ENCODE measurements at places on chromosomes 4 and X.

DNA sequence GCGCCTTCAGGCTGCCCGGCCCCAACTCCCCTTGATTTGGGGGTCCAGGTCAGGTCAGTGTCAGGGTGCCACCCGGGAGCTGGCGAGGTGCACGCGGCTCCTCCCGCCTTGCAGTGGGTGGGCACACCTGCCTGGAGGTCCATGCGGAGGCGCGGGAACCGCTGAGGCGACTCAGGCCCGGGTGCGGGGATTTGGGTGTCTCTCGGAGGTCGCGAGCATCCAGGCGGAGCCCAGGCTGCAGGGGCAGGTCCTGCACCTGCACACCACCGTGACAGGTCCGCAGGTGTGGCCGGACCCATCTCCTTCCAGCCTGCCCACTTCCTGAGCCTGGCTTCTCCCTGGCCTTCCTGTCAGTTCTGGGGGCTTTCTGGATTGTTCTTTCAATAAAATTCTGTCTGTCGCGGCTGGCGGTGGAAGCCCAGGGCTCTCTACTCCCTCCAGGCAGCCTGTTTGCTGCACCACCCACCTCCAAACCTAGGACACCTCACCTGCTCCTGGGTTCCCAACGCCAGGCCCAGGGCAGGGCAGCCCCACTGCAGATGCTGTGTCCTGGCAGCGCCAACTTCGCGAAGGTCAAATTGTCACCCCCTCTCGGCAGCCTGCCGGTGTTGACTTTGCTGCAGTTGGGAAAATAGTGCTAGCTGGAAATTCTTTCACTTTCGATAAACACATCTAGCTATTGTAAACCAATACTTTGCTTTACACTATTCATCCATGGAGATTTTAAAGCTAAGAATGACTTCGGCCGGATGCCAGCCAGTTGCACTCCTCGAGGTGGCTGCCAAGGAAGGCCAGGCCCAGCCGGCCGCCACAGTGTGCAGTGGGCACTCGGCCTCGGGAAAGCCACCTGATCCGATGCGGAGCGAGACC, 35.9 kb downstream of the FGFRL1 start:
- DNase-seq, result no peak

- no peak for DNase-seq
Observed at GRCh38 chr4:28926156-28926555, 1794.0 kb upstream of the PCDH7 start.

DNA sequence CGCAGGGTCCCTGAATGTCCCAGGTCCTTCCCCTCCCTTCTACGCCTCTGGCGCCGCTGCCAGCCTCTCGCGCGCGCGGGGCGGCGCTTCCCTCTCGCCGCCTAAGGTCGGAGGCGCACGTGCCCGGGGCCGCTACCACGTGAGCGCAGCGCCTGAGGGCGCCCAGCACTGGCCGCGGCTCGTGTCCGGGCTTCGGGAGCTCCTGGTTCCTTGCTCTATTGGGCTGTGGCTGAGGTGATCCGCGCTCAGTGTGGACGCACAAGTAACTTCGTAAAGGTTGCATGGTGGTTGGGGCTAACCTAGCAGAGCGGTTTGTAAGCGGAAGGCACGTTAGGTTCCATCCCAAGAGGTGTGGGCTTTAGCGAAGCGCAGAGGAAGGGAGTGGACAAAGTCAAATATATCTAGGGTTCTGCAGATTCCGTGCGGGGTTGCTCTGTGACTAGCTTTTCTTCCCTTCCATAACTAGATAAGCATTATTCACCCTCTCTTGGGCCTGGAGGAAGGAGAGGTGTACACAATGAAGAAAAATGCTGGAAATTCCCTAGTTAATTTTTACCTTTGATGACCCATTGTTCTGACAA, 1.8 kb downstream of the TLL1 start:
- no peak for DNase-seq

- DNase-seq, result no peak
Observed at GRCh38 chr4:14452001-14452400, 550.3 kb upstream of the CPEB2 start.

GRCh38 chrX:85109235-85109634, 105.6 kb downstream of the APOOL start:
- no peak for DNase-seq

DNA sequence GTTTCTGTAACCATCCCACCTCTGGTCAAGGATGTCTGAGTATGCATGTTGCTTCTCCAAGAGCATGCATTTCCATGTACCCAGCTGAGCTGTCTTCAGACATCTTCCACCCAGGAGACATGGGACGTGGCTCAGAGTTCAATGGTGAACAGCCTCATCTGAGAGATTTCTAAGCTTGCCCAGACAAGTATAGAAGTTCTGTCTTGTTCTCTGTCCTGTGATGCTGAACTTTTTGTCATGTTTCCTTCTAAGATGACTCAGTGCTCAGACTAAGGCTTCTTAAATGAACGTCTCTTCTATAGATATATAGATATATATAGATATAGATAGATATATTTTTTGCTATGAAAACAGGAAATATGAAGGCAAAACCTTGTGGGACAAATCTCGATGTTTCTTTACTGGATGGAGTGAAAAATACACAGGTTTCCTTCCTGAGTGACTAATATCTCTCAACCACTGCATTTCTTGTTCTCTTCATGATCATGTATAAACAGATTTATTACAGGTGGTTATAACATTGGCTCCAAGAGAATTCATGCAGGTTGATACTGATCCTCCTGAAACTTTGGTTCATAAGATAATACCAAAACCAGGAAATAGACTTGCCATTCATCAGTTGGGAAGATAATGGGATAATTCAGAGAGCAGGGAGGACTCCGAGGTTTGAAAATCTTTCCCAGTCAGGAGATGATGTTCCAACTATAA, 168.2 kb downstream of the ZNF518B start:
- DNase-seq, result no peak

- DNase-seq, result no peak
Observed at GRCh38 chr4:163846008-163846407, 351.5 kb downstream of the TMA16 start.

GRCh38 chr4:98170035-98170434, 26.8 kb upstream of the STPG2 start:
- DNase-seq, result no peak

GRCh38 chr4:124304941-124305340, 407.6 kb downstream of the ANKRD50 start:
- no peak for DNase-seq

GRCh38 chrX:68640661-68641060, 6.8 kb upstream of the STARD8 start:
- no peak for DNase-seq

GRCh38 chr4:1187182-1187581, 14.8 kb upstream of the SPON2 start:
- DNase-seq, result no peak

- no peak for DNase-seq
Observed at GRCh38 chrX:110201799-110202198, 116.1 kb downstream of the AMMECR1 start.

GRCh38 chr4:37882665-37883296, 8.1 kb upstream of the TBC1D1 start:
- DNase-seq, result no peak

DNA sequence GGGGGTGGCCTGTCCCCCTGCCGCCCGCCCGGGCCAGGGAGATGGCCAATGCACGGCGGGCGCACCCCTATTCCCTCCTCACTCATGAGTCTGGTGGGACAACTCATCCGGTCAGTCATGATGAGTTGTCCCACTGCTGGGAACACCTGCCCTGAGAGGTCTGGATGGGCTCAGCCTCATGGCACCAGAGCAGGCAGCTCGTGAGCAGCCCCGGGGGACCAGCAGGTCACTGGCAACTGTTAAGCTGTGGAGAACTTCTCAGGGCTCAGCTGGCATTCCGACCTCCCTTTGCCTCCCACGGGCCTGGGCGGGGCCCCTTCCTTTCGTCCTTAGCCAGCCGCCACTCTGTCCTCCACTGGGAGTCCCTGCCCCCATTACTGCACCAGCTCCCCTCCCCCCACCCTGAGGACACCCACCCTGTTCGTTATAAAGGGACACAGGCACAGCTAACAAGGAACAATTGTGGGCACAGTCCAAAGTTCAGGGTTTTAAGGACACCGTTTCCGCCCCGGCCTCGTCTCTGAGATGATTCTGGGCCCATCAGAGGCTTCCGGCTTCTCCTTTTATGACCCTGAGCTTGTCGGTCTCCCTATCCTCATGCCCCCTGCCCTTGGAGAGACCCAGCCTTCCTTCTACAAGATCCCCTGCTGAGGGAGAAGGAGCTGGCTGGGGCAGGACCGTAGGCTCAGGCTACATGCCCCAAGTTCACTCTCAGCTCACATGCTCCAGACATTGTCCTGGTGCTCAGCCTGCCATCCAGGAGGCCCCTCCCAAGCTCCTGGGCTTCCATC, 14.6 kb upstream of the KIAA0232 start:
- DNase-seq, result no peak

DNA sequence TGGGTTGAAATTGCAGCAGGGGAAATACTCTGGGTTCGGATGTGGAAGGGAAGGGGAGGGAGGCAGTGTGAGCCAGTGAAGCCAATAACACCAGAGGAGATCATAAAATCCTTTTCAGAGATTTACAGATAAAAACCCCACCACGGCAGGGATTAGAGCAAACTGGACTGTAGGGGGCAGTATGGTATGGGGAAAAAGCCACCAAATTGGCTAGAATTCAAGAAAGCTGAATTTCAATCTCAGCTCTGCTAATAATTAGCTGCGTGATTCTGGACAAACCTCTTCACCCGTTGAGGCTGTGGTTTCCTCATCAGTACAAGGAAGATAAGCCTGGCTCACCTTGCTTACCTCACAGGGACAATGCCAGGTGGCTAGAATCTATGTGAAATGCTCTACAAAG, 108.1 kb downstream of the ATG4A start:
- DNase-seq, result no peak

- no peak for DNase-seq
Observed at GRCh38 chr4:174434455-174434854, 87.8 kb downstream of the HPGD start.

GRCh38 chr4:67884701-67885100, 899 bp upstream of the TMPRSS11D start:
- no peak for DNase-seq

GRCh38 chr4:1492651-1493539, 86.7 kb upstream of the NKX1-1 start:
- no peak for DNase-seq

DNA sequence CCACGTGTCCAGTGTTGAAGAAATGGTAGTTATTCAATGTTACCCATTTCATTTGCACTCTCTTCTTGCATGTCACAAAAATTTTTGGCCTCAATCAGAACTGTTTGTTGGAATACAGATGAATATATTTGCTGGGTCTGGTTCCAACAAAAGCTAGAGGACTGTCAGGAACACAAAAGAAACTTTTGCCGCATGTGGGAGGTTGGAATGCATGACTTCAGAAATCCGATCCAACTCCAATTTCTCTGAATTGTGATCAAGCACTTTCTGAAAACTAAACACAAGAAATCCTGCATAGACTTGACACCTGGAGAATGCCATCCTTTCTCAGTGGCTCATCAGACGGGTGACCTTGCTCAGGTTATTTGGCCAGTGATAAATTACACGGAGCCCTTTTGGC, 15.4 kb downstream of the SETD7 start:
- DNase-seq, result no peak

GRCh38 chr4:57018980-57019379, 40.3 kb downstream of the POLR2B start:
- DNase-seq, result no peak
